ENCODE measurements at places on chromosomes 2 and 18.

GRCh38 chr2:169468841-169469240 is 10.5 kb upstream of the BBS5 start:
- DNase-seq, result no peak

- DNase-seq, result no peak
Measured at GRCh38 chr2:140696449-140696848, 1434.4 kb downstream of the LRP1B start.

DNA sequence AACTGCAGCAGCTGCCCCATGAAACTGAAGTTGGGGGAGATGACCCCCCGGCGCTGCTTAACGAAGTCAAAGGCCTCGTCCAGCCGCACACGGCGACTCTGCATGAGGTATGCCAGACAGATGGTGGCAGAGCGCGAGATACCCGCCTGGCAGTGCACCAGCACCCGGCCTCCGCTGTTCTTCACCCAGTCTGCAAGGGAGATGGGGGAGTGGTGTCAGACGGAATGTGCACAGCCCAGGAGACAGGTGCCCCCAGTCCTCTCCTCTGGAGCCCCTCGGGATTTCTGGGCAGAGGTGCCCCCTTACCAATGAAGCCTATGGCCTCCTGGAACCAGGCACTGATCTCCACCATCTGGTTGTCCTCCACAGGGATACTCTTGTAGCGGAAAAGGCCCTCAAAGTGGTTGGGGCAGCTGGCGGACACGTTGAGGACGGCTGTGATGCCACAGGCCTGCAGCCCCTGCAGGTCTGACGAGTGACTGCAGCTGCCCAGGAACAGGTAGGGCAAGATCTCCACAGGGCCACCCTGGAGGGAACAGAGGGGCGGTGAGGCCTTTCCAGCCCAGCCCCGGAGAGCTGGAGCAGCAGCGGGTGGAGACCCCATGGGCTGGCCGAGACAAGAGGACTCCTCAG is 1.3 kb downstream of the DUSP2 start:
- no peak for DNase-seq

GRCh38 chr18:44977856-44978255 is 297.2 kb downstream of the SETBP1 start:
- DNase-seq, result no peak

DNA sequence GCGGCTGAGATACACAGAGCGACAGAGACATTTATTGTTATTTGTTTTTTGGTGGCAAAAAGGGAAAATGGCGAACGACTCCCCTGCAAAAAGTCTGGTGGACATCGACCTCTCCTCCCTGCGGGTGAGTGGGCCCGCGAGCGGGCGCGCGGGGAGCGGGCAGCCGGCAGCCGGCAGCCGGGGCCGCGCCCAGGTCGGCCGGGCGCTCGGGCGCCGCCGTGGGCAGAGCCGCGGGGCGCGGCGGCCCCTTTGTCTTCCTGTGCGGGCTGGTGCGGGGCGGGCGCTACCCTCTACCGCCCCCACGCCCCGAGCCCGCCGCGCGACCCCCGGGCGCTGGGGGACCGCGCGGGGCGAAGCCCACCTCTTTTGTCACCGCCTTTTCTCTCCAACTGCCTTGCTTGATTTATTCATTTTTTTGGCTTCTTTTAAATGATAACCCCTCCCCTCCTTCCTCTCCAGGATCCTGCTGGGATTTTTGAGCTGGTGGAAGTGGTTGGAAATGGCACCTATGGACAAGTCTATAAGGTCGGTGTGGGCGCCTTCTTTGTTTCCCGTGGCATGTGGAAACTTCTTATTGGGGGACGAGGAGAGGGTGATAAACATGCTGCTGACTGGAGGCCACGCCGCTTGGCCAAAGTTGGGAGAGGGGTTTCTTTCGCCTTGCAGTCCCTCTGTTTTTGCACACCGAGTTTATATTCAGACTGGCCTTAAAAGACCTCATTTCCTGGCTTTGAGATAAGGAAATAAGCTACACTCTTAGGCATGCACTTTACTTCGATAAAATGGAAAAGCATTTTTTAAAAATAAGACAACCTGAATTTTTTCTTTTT is 722 bp downstream of the MAP4K4 start:
- no peak for DNase-seq

DNA sequence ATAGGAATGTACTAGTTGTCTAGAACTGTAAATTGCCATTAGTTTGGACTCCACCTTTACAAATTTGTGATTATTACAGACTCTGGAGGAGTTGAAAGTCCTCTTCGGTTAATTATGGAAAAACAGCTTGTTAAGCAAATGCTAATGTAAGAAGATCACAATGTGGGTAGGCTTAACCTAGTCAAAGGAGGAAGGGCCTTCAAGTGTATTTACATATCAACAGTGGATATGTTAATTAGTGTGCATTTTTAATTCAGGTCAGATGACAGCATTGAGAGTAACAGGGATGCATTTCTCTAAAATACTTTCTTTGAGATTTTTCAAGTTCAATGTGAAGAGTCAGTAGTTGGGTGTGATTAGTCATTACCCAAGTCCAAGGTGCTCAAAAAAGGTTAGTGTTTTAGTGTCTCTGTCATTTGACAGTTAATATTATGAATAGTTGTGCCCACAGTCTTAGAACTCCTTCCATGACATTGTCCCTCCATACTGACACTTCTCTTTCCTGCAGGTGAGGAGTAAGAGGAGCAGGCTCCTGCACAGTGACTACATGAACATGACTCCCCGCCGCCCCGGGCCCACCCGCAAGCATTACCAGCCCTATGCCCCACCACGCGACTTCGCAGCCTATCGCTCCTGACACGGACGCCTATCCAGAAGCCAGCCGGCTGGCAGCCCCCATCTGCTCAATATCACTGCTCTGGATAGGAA is 28.0 kb downstream of the CD28 start:
- DNase-seq, result no peak

DNA sequence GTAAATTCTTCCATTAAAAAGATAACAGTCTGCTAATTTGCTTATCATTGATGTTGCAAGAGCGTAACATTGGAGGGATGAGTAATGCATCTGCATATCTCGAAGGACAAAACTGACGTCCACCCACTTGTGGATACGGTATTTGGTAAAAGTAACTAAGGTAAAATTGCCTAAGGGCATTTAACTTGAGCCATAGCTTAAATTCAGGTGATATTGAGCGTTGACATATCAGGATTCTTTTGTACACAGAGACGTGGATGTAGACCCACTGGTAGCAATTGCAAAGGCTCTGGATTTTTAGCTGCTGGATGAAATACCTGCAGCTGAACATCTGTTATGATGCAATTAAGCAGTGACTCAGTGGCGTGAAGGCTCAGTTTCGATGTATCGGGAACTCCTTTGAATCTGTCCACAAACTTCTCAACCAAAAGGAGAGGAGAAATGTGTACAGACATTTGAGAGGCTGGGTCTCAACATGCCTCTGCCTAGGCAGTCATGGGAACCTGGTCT is 119.3 kb downstream of the SPTBN1 start:
- DNase-seq, result no peak

- DNase-seq, result no peak
Measured at GRCh38 chr2:42256505-42256904, 87.4 kb downstream of the EML4 start.

- no peak for DNase-seq
Measured at GRCh38 chr2:143802871-143803650, 673.8 kb downstream of the ARHGAP15 start.

DNA sequence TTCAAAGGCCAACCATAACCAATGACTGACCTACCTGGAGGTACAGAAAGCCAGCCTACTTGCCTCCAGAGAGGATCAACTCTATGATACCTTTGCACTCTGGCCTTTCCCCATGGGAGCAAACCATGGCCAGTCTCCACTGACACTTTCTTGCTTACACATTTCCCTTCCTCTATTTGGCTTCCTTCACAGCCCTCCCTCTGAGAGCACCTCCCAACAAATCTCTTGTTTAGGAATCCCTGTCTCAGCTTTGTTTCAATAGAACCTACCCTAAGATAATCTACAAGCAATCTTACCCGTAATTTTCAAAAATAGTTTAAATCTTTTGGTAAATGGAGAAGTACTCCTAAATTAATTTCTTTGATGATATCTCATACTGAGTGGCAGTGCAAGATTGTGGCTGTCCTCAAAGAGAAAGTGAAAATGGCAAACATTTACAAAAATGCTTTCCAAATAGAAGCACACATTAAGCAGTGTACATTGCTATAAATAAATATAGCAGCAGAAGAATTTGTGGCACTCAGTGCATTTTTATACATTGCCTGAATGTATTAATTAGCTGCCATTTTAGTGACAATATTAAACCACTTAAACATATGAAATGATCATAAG is 140.6 kb downstream of the CCDC148 start:
- no peak for DNase-seq

GRCh38 chr2:62209427-62209991 is 13.6 kb downstream of the B3GNT2 start:
- no peak for DNase-seq

- DNase-seq, result no peak
Measured at GRCh38 chr18:38933322-38933721, 1367.7 kb upstream of the CELF4 start.

- DNase-seq, result no peak
Measured at GRCh38 chr2:6823111-6823510, 42.6 kb downstream of the CMPK2 start.

DNA sequence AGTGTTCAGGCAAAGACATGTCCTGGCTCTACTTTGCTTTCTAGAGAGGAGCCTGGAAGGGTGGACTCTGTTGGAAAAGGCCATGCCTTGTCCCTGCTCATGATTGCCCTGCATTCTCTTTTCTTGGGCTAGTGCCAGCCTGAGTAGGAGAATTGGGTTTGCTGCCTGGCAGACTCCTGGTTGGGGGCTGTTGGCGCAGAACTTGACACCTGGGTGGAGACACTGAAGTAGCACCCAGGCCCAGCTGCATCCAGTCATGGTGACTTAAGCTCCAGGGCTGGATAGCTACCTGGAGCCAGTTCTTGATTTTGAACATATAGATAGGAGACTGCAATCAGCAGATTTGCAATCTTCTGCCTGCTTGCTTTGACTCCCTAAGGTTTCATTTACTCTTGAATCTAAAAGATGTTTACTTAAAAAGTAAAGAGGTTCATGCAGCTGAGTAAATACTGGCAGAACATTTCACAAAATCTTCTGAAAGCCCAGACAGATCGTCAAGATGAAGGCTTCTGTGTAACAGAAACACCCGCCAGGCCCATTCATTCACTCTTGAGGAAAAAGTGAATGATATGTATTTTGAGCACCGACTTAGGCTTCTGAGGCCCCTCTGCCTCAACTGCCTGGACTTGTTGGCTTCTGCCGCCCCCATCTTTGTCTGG is 38.0 kb upstream of the YWHAQ start:
- DNase-seq, result no peak

DNA sequence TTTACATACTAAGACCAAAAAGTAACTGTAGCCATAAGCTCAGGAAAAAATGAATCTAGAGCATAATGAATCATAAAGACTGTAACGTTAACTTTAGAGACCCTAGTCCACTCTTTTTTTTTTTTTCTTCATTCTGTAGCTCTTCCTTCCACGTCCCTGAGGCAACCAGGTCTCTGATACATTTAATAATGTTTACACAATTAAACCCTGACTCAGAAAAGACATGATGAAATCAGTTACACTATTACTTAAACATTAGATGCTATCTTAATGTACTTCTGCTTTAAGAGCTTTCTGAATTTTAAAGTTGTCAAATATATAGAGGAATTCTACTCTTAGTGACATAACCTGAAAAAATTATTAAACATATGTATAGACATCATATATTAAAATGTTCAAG is 1121.5 kb upstream of the DDX18 start:
- DNase-seq, result no peak

DNA sequence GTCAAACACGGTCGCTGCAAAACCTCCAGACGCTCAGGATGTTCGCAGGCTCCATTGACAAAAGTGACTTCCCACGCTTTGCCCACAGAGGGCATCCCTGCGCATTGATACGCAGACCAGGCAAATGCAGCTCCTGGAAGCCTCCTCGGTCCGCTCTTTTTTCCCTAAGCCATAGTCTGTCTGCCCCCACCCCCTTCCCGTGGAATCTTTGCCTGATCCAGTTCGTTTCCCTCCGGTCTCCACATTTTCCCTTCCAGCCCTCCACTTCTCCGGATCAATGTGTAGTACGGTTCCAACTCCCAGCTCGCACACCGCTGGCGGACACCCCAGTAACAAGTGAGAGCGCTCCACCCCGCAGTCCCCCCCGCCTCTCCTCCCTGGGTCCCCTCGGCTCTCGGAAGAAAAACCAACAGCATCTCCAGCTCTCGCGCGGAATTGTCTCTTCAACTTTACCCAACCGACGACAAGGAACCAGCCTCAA is at the start of gene DCC:
DCC (plus strand) TSS at position 307 of the 481 bp plus-strand sequence. CDS start 591 bp downstream, outside the sequence.
- no peak for DNase-seq

DNA sequence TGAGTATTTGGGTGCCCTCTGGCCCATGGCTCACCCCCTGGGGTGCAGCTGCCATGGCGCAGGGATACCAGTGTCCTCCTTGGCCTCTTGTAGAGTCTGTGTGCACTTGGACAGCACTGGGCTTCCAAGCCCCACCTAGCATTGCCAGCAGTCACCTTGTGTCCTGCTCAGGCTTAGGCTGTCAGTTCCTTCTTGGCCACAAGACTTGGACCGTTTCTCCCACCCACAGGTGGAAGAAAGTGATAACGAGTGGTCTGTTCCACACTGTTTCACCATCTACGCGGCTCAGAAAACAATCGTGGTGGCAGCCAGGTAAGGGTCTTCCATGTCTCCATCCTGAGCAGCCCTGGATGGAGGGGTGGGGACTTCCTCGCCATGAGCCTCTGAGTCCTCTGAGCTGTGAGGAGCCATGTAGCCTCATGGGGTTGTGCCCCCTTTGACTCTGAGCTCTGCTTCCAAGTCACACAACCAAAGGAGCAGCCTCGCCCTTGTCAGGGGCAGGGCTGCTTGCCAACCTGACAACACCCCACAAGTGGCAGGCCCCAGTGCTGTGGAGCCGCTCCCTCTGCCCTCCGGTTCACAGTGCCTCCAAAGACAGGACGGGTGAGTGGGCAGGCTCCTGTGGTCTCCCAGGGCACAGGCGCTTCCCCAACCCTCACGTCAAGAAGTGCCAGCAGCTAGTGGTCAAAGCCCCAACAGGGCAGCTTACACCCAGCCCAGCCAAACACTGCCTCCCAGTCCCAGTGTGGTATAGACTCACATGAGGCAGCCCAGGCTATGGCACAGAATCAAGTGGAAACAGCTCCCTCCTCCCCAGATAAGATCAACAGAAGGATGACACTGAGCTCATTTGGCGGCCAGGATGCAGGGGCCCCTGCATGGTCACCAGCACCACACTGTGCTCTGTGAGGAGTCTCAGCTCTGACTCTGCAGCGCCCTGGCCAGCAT is 18.4 kb downstream of the STK25 start:
- DNase-seq, result no peak

DNA sequence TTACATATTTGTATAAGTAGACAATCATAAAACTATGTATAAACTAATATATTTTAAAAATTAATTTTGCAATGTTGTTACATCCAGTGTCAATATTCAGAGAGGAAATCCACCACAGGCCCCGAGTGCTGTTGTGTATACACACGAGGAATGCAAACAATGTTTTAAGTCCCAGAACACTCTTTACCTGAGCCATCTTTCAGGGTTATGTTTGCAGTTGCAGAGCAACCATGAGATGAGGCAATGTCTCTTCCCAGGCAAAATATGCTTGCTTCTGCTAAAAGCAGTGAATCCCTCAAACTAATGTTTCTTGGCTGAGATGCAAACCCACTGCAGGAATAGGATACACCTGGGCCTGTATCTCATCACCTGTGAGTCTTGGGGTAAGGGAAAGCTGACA is 91.3 kb downstream of the ASXL2 start:
- DNase-seq, result no peak

- DNase-seq, result no peak
Measured at GRCh38 chr2:88707003-88707402, 15.5 kb downstream of the RPIA start.

- DNase-seq, result no peak
Measured at GRCh38 chr2:215617060-215617824, 181.4 kb upstream of the FN1 start.
